ENCODE measurements at places on chromosomes 3 and 15.

DNA sequence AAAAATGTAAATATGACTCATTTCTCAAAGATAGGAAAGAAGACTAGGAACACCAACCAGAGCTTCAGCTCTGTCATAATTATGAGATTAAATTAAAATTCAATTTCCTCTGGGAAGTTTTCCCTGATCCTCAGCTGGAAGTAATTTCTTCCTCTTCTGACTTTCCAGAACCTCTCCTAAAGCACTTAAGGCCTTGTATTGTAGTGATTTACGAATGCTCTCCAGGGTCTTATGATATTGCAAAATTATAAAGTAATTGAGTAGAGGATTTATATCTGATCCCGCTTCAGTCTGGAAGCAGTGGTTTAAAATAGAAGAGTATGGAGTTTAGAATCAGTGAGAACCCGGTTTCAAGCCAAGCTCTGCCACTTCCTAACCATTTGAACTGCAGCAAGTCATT is 279.8 kb downstream of the ZPLD1 start:
- no peak for ATAC-seq

DNA sequence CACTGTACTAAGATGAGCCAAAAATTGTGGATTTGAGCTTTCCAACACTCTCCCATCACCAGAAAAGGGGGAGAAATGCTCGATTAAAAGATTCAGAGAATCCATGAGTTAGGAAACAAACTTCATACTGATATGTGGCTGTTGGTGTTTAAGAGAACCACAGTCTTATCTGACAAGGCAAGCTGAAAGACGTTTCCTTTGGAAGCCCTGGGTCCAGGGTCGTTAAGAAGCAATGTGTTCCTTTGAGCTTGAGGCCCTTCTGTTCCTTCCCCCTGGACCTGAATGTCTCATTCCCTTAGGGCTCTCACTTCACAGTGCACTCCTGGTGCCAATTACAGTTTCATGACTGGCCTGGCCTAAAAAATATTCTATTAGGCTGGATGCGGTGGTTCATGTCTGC is 524.8 kb upstream of the PPP2R3A start:
- no peak for ATAC-seq

DNA sequence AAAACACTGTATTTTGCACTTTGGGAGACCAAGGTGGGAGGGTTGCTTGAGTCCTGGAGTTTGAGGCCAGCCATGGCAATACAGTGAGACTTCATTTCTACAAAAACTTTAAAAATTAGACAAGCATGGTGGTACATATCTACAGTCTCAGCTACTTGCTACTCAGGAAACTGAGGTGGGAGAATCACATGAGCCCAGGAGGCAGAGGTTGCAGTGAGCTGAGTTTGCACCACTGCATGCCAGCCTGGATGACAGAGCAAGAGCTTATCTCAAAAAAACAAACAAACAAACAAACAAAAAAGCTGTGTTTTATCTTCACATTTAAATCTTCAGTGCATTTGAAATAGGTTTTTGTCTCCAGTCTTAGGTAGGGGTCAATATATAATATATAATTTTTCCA is 4.8 kb upstream of the SLC9C1 start:
- no peak for ATAC-seq

GRCh38 chr15:34154725-34155204 is 52.9 kb downstream of the PGBD4 start:
- peak; percentile 99 for ATAC-seq

DNA sequence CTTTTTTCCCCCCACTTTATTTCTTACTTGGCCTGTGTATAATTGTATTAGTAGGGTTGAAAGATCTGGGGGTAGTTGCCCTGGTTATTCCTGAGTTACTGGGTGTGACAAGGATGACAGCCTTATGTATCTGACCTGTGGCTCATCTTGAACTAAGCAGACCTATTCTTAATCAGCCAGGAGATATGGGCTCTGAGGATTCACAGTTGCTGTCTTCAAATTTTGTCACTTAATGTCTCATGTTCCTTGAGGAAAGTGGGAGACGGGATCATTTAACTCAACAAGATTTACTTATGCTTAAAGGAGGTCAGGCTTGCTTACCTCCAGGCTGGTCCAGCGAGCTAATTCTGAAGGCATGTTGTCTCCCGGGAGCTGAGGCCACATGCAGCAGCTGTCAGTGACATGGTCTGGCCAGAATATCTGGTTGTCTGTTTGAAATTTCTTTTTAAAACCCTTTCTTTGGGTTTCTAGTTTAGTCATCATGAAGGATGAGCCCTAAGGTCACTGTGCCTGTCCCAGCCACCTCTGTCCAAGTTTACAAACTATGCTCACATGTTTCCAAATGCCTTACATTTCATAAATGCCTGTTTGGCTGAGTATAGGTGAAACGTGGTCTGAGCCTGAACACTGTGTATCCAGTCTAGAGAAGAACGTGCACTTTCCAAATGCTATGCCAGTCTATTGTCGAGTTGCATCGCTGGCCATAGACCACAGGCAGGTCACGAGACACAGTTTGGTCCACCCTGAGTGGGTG is 26.8 kb downstream of the LRTM1 start:
- ATAC-seq: no peak

DNA sequence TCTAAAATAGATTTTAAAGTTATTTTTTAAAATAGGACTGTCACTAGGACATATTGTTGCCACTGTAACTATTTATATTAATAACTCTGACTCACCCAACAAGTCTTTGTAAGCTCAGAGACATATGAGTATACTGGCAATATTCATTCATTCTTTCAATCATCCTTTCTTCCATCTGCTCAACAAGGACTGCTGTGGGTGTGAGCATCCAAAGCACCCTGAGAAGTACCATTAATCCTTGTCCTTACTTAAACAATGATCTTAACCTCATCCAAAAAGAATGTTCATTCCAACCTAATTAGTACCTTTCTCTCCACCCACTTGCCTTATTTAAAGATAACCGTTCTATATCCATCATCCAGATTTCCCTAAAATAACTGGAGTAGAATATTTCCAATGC is 94.2 kb upstream of the PPP2R3A start:
- no peak for ATAC-seq

GRCh38 chr3:33834096-33834453 is 35.6 kb downstream of the PDCD6IP start:
- ATAC-seq: no peak

All from activated CD4-positive, CD25-positive, alpha-beta regulatory T cell treated with anti-CD3 and anti-CD28 coated beads, Interleukin-2, amount 50 U/mL, for 24 hours (primary cell).